Caudate nucleus (tissue), 63 donors: ENCODE measurements at places on chromosomes 5 and 9.

DNA sequence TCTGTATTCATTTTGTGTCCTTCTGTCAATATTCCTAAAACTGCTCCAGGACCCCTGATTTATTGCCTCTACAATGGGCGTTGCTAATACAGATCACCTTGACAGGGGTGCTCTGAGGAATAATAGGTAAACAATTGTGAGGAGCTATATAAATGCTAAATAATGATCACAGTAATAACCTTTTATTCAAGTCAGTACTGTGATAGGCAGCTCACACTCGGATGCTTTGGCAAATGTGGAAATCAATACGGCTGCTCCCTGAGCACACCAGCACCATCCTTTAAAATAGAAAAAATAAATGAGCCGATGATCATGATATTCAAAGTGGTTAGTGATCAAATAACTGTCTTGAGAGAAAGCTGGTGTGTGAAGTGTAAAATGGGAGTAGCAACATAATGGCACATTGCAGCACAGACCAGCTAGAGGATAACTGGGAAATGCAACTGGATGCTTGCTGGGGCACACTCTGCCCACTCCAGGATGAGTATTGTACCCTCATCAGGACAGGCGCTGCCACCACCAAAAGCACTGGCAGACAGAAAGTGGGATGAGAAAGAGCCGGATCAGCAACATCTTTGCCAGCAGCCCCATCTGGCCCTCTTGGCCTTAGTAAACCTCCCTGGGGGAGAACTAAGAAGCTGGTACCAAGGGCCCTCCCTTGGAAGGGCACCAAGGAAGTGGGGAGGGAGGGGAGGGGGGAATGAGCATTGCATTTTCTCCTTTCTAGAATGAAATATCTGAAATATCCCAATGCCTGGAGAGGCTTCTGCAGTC is 69.4 kb upstream of the SPATA31D4 start:
- no peak for DNase-seq

DNA sequence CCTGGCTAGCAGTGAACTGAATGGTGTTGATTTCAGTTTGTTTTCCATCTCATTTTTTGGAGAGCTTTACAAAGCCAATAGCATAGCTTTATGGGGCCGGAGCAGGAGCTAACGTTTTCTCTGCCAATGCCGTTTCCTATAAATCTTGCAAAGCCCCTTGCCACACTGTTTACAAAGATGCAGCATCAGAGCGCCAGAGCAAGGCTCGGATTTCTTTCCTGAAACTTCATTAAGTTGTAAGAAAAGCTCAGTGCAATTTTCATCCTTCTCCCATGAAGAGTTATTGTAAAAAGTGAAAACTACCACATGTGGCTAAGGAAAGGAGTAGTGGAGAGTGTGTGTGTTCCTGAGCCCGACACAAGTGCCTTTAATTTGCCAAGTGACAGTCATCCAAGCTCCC is 178.2 kb upstream of the GDNF start:
- no peak for DNase-seq

DNA sequence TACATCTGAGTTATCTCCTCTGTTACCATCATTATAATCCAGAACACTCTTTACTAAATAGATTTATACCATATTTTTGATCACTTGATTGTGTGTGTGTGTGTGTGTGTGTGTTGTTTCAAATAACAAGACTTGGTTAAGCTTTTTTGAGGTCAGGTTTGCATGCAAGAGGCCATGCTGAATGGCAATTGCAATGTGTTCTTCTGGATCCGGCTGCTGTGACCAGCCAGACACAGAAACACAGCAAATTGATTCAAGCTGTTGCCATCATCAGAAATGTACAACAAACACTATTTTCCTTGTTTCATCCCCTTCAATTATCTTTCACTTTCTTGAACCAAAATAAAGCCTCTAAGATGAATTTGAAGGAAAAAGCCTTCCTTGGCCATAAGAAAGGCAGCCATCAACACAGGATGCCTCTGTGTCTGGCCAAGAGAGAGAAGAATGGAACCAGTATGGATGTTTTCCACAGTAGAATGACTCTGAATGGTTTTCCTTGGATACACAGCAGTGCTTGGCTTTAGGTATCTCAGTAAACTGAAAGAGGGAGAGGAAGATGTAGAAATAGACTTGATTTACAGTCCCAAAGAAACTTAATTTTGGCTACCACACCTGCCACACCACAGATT is 53.9 kb downstream of the DPYSL3 start:
- no peak for DNase-seq

DNA sequence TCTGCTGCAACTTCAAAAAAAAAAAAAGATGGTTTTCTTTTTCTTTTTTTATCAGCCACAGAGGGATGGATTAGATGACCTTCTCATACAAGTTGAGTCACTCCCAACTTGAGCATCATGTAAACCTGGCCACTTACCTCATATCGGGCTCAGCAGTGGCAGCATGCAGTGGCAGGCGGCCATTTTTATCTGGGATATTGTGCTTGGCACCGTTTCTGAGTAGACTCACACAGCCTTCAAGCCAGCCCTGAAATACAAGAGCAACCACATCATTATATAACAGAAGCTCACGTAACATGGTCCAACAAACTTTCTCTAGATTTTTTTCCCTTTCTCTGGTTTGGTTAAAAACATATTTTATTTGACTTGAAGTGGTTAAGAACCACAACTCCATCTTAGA is 62.6 kb downstream of the ANKRD55 start:
- DNase-seq: no peak

DNA sequence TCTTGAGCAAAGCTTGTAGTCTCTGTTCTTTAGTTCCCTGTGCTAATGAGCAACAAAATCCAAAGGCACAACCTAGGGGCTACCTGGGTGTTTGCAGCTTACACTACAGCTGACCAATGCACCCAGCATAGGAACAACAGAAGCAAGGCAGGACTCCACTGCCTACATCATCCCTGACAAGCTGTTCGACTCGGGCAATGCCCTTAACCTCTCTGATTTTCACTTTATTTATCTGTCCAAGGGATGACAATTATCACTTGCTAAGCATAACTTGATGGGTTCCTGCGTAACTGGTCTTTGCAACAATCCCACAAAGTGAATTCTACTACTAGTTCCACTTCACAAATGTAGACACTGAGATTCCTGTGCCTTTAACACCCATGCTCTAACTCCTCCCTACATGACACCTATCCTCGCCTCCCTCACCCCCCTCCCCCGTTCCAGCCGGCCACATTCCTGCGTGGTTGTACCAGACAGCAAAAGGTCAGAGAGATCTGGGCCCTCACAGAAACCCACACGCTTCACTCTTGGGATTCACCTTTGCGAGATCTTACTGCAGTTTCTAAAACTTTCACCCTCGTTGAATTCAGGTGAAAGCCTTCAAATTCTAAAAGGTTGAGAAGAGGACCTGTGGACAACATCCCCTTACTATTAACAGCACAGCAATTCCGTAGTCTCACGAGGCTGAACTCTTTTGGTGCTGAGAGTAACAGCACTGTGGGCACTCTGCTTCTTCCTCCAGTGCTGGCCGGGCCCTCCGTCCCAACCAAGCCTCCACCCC is 995 bp downstream of the IPPK start:
- no peak for DNase-seq
